ENCODE measurements at places on chromosomes 3 and 15. TPM values are rescaled to one million over a fixed set of nuclear protein-coding genes. Genes with fewer than 3 reads are reported as not detected.

DNA sequence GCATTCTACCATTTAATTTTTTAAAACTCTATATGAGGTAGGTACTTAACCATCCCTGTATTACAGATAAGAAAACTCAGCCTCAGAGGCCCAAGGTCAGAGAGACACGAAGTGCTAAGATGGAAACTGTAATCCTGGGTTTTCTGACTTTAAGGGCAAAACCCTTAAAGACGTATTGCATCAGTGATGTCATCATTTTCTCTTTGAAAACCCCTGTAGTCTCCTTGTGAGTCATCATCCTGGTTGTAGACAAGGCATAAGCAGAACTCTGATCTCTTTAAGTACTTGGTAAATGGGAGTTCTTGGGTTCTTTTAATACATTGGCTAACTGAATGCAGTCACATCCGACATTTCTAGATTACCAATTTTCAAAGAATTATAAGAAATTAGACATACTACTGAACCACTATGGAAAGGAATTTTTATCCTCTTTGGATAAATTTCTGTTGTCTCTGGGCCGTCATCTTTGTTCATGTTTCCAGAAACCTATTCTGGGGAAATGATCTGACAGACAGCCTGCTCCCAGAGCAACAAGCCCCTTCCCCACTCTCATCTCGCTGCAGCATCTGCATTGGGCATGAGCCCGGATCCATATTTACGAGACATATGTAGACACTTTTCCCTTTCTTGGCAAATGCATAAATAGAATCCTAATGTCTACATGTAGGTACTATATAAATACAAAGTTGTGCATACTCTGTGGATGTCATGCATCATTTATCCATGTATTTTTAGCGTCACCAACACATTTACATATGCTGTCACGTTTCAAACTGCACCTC is 48.7 kb upstream of the MDFIC2 start:
- DNase-seq: no peak

- DNase-seq: peak; percentile 28
These were observed 222.3 kb downstream of the MEIS2 start for GRCh38 chr15:36877796-36878683.

DNA sequence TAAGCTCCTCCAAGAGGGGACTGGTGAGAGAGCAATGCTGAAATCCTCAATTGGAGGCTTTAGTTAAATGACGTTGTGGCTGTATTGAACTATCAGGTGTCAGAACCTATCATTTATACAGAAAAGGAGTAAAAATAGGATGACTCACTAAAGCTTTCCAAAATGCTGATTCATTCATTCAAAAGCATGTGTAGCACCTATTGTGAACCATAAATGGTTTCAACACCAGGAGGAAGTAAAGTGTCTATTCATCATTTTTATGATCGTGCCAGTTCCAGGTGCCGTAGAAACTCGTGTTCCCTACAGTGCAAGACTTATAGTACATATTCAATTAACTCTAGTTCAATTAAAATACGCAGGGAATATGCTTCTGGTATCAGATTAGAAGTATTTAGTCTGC is 66.5 kb upstream of the ARRDC4 start:
- DNase-seq: no peak

DNA sequence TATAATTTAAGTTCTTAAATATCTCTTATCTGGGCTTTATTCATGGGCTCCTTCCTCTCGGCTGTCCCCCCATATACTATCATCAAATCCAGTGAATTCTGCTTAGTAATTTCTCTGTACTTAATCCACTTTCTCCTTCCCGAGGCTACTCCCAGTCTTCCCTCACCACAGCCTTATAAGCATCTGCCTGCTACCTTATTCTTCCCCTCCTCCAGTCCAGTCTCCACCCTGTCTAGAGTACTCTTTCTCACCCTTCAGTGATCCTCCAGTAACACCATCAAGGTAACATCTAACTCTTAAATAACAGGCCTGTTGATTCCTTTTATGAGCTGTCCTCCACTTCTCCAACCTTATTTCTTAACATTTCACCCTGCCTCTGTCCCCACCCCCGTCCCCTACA is 65.8 kb downstream of the NEO1 start:
- no peak for DNase-seq

GRCh38 chr3:129897026-129897425 is 3.5 kb upstream of the TMCC1 start:
- DNase-seq: no peak

DNA sequence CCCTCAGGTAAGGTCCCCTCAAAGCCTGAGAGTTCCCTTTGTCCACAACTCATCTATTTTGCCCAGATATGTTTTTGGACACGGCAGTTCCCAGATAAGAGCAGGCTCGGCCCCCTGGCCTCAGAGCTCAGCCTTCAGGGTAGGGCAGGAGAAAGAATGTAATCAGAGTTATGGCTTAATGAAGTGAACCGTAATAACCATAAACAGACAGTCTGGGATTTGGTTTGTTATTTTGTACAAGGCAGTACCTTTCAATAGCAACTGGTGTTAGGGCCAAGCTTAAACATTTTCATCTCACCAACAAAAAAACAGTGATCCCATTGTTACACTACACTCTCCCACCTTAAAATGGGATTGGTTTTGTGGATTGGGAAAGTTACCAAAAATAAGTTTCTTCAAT is 12.2 kb upstream of the ALDH1A3 start:
- DNase-seq: no peak

DNA sequence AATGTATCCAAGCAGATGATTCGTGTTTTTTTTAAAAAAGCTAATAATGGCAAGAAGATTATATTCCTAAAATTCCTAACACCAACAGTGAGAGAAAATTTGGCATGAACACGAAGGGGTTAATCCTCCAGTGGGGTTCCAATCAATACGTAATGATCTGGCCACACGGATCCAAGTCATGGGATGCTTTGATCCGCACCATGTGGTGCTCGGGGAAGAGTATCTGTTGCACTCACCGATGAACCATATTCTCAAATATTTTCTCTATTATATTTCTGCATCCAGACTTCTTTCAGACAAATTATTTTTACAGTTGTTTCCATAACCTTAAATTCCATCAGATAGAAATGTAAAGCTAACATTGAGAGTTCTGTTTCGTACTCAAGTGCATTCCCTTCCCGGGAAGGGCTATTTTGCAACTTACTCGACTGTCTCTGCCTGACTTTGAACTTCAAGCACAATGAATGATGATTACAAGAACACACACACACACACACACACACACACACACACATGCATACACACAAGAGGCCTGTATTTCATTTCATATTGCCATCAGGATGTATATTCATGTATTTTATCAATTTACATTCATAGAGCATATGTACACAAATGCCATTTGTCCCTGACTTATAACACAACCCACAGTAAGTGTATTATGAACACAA is 567.2 kb downstream of the FOXP1 start:
- no peak for DNase-seq

TM4SF1 gene
- total RNA-seq: 86.6 TPM

PSMD6 gene
- 86.2 TPM for total RNA-seq

DNA sequence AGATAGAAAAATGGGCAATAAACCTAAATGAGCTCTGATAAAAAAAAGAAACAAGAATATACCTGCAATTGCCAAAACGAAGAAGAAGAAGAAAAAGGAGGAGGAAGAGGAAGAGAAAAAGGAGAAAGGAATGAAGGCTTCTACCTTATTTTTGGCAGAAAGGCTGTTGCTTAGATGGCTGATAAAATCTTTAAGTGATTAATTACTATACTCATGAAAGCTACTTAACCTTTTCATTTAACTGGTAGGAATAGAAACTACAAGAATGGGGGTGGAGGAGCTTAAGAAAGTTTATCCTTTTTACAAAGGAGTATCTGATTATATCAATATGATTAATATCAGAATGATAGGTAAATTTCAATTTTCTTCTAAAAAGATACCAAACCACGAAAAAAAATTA is 75.2 kb downstream of the CLASP2 start:
- no peak for DNase-seq

GRCh38 chr3:189941679-189942078 is 179.0 kb downstream of the P3H2 start:
- no peak for DNase-seq

GRCh38 chr15:74950078-74950908 is 6.3 kb downstream of the RPP25 start:
- DNase-seq: peak; percentile 73

DNA sequence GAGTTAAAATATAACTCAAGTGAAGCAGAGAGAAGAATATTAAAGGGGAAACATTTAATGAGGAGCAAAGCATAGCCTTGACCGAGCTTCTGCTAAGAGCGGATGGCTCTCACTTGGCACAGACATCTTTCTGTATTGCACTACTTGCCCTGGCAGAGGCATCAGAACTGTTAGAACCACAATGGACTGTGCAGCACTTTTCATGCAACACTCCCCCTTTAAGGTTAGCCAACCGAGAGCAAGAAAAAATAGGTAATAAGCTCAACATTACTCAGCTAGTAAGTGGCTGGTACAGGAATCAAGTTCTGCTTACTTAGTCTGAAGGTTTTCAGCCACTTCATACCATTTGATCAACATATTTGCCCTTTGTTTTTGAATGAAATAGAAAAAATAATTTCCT is 33.7 kb downstream of the CRTC3 start:
- no peak for DNase-seq

- peak; percentile 35 for DNase-seq
These were observed 156.2 kb downstream of the NUP210 start for GRCh38 chr3:13263770-13264467.

GRCh38 chr3:139689122-139689521 is 11.3 kb upstream of the NMNAT3 start:
- no peak for DNase-seq

TMEM45A gene
- 0.80 TPM for total RNA-seq

DNA sequence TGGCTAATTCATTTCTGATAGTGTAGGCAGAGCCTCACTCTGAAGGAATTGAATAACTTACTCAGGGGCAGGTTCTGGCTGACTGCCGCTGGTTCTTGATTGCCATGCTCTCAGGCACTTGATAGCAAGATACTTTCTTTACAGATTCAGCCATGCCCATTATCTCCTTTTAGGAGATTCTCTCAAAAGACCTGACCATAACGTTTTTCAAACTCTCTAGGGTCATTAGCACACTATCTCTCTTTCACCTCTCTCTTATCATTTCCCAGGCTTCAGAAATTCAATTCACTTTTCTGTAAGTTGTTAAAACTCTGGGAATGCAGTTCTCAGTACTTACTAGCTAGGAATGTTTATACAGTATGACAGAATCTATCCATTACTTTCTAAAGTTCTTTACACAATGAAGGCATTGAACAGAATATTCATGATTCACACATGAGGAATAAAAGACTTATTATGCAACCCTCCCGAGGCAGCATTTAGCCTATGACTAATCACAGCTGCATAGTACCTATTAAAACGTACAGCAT is 850.3 kb upstream of the CADM2 start:
- DNase-seq: no peak

DNA sequence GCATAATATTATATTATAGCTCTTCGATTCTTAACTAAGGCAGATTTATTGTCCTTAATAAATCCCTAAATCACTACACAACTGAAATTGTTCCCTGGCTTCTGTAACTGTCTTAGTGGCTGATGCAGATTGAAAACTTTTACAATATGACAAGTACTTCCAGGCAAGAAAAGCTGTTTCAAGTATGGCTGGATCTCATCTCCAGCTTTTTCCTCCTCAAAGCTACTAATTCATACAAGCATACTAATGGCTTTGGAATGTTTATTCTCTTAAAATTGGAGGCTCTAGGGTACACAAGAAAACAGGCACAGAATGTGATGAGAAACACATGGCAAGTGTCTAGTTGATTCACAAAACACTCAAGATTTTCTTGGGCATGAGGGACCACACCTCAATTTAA is 351.5 kb upstream of the ICE2 start:
- no peak for DNase-seq

DNA sequence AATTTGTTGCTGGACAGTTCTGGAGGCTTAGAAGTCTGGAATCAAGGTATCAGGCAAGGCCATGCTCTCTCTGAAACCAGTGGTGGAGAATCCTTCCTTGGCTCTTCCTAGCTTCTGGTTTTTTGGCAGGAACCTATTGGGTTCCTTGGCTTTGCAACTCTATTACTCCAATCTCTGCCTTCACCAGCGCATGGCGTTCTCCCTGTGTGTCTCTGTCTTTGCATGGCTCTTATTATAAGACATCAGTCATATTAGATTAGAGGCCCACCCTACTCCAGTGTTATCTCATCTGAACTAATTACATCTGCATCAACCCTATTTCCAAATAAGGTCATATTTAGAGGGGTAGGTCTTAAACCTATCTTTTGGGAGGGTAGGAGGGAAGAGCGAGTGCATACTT is 358.1 kb upstream of the RARB start:
- DNase-seq: no peak

GRCh38 chr3:17749281-17749680 is 6.8 kb upstream of the TBC1D5 start:
- DNase-seq: no peak

DNA sequence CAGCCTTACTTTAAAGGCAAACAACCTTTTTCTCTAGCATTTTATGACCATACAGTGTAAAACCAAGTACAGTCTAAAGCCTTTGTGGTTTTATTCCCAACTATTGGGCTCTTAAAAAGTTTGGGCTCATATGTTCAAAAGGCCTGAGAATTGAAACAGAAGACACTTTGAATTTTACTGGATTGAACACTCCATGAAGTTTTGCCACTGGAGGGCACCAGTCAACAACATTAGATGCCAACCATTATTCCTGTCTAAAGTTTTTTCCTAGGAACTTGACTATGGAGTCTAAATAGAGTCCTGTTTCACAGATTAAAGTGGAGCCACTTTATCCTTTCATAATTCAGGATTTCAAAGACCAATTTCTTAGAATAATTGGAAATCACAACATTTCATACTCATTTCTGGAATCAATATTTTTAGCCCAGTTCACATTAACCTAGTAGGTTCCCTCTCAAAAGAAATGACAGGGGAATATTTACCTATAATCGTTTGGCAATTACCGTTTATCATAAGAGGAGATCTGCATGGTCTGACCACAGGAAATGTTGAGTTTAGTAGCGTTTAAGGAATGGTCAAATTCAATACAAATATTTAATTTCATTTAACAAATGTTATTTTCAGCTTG is 244.1 kb upstream of the PDZRN3 start:
- peak; percentile 29 for DNase-seq

HHLA2 gene
- not detected for total RNA-seq

PARP15 gene
- 0.21 TPM for total RNA-seq

TAGLN3 gene
- 0.58 TPM for total RNA-seq

DNA sequence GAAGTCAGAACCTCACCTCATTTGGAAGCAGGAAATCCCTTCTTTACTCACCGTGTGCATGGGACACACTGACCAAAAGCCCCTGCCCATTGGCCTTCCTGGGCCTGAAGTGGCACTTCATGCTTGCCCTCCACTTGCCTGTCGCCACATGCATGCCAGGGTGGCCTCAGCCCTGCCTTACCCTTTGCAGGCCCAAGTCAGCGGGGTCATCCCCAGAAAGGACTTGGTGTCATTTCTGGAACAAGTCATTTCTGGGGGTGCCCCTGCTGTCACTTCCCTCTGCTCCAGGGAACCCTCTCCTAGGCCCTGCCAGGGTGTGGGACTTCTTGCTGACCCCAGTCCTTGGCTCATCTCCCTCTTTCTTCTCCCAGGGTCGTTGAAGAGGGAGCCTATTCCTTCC is 59.9 kb upstream of the CGNL1 start:
- no peak for DNase-seq

Data from heart right ventricle (tissue), 16 donors.